ENCODE measurements at places on chromosomes 16 and 17. TPM values are rescaled to one million over a fixed set of nuclear protein-coding genes. Genes with fewer than 3 reads are reported as not detected.

GRCh38 chr16:4081047-4081446 is 35.2 kb downstream of the ADCY9 start:
- DNase-seq: no peak

DNA sequence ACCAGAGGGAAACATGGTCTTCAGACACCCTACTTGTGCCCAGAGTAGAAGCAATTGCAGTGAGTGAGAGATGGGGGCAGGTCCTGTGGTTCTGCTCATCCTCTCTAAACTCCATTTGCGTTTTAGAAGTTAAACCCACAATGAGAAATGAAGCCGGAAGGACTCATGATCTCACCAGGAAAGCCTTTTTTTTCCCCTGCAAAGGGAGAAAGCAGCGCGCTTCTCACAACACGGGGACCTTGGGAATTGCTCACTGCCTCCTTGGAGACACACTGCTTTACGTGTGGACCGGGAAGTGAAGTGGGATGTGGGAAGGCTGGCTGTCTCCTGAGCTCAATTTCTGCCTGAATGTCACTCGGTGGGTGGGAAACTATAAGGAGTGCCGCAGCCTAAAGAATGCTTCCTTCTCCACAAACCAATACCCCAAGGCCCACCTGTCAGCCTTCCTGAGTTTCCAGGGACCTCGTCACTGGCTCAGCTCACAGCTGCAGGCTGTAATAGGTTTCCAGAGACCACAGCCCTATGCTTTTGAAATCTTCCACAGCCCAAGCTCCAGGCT is 365.4 kb downstream of the XYLT1 start:
- DNase-seq: no peak

Gene CFAP97D1
- not detected for total RNA-seq

DNA sequence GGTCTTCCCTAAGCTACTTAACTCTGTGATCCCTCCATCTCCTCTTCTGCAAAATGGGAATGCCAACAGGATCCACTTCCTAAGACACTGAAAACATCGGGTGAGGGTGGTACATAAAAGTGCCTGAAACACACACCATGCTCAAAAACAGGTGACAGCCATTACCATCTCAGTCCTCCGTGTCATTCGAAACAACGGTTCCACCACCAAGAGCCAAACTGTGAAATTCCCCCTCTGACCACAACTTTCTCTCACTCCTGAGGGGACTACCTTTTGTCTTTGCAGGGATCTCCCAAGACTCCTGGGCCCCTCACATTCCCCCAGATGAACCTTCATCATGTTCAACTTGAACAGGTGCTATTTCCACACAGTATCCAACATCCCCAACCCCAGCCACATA is 37.0 kb downstream of the NUBP1 start:
- DNase-seq: no peak

DNA sequence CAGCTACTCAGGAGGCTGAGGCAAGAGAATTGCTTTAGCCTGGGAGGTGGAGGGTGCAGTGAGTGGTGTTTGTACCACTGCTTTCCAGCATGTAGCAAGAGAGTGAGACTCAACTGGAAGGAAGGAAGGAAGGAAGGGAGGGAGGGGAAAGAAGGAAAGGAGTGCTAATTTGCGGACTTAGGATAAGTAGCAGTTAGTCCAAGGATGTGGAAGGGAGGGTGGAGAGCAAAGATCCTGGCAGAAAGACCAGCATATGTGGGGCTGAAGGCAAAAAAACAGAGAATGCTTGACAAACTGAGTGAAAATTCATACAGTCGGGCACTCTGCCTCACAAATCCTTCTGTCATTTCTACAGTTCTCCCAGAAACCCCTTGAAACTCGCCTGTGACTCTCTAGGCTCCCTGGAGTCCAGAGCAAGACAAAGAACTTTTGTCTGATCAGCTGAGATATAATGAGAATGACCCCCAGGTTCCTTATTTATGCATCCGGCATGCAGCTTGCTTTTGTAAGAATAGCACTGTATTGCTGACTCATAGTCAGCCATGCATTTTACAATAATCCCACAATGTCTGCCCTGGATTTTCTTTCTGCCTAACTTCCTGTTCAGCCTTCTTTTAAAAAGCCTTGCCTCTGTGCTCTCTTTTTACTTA is 31.5 kb downstream of the CDK5RAP3 start:
- no peak for DNase-seq

DNA sequence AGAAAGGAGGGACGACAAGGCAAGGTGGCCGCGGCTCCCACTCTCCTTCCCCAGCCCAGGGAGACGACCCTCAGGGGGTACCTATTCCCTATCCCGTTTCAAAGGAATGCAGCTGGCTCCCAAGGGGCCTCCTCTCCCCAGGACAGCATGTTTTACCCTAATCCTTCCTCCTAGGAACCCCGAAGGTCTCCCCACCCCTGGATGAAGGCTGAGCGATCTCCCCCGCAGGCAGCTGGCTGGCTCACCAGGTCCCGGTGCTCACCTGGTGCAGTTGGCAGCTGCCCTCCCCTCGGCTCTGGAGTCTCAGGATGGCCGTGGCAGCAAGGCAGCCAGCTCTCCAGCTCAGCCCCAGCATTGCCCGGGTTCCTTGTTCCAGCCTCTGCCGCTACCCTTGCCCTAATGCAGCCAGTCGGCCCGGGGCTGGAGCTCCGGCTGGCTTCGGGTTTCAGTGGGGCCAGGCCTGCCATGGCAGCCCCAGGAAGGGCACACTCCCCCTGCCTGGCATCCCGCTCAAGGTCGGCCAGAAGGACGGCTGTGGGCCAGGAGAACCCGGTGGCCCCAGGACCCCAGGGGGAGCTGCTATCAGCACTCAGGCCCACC is 4.6 kb downstream of the CLUH start:
- DNase-seq: no peak

- no peak for DNase-seq
These were observed 9.5 kb upstream of the TCF25 start for GRCh38 chr16:89863741-89864526.

DNA sequence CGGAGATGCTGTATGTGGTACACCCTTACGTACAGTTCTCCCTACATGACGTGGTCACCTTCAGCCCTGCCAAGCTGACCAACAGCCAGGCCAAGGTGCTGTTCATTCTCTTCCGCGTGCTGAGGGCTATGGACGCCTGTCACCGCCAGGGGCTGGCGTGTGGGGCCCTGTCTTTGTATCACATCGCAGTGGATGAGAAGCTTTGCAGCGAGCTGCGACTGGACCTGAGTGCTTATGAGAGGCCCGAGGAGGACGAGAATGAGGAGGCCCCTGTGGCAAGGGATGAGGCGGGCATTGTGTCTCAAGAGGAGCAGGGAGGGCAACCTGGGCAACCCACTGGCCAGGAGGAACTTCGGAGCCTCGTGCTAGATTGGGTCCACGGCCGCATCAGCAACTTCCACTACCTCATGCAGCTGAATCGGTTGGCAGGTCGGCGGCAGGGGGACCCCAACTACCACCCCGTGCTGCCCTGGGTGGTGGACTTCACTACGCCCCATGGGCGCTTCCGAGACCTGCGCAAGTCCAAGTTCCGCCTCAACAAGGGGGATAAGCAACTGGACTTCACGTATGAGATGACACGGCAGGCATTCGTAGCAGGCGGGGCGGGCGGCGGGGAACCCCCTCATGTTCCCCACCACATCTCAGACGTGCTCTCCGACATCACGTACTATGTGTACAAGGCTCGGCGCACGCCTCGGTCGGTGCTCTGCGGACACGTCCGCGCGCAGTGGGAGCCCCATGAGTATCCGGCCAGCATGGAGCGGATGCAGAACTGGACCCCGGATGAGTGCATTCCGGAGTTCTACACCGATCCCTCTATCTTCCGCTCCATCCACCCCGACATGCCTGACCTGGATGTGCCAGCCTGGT is 1.4 kb downstream of the WDR81 start:
- DNase-seq: no peak

Gene GP1BA
- 0.15 TPM for total RNA-seq

Gene DRC3
- total RNA-seq: 3.6 TPM

Gene ZNF423
- 0.49 TPM for total RNA-seq

- no peak for DNase-seq
These were observed 7.3 kb upstream of the TRPV2 start for GRCh38 chr17:16407911-16408588.

- DNase-seq: no peak
These were observed 86.7 kb downstream of the TIMM22 start for GRCh38 chr17:1083451-1084187.

GRCh38 chr16:50407351-50407750 is 38.6 kb upstream of the BRD7 start:
- DNase-seq: no peak

Gene PMP22
- total RNA-seq: 6.0 TPM

DNA sequence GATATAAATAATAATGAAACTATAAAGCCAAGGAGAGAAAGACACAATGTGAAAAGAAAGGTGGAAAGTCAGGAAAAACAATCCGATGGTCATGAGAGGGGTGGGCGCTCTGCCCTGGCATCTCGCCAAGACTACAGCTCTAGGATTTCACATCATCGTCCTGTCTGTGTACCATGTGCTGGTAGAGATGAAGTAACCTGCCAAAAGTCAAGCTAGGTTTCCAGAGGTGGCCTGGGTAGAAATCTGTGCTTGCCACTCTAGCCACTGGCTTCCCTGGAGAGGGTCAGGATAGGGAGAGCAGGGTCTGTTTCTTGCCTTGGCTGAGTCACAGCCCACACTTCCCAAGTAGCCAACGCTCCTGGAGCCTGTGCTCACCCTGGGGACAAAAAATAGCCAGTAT is 31.0 kb upstream of the TRAP1 start:
- no peak for DNase-seq

- no peak for DNase-seq
These were observed 122.6 kb upstream of the MED13 start for GRCh38 chr17:62187681-62188080.

DNA sequence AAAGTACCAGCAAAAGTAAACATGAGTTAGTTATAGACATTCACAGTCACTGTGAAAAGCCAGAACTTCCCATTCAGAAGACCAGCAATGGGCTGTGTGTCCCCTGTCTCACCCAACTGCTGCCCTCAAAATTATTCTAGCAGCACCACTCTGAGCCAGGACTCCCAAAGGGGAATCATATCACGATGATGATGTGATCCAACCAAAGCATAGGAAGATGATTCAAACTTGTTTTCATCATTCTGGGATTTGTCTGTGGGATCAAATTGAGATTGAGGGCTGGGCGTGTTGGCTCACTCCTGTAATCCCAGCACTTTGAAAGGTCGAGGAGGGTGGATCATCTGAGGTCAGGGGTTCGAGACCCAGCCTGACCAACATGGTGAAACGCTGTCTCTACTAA is 6.4 kb upstream of the NAT9 start:
- no peak for DNase-seq

DNA sequence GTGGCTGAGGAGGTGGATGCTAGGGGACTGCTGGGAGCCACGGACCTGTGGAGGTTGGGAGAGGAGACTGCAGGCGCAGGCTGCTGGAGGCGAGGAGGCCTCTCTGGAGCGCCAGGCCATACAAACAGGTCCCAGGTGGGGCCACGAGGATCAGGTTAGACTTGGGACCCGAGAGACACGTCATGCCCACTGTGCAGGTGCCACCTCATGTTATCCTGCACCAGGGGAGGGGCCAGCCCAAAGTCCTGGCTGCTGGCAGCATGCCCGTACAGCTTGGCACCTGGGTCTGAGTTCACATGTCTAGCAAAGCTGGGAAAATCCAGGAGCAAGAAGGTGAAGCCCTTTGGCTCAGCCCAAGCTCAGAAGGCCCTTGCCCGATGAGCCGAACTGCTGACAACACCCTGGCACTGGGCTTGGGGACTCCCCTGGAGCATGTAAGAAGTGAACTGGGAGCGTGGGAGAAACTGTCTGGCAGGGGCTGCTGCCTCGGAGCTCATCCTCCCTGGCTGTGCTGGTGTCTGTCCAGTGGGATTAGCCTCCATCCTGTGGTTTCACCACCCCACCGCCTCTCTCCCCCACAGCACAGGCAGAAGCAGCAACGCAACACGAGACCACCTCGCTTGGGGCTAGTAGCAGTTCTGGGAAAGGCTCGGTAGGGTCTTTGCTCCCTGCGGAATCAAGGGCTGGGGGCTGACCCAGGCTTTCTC is 5.3 kb downstream of the ARHGDIA start:
- DNase-seq: no peak

DNA sequence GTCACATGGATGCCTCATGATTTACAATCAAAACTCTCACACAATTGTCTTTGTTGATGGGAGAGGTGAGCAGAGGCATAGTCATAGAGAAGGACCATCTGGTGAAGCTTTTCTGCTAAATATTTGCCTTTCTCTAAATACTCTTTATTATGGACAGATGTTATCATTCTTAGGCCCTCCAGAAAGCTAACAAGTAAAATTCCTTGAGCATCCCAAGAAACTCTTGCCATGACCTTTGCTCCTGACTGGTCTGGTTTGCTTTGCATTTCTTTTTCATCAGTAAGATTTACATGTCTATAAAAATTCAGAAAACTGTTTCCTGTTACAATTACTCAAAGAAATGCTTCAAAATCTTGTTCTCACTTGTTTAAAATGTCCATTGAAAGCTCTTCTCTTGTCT is 1336.6 kb upstream of the CDH8 start:
- DNase-seq: no peak

DNA sequence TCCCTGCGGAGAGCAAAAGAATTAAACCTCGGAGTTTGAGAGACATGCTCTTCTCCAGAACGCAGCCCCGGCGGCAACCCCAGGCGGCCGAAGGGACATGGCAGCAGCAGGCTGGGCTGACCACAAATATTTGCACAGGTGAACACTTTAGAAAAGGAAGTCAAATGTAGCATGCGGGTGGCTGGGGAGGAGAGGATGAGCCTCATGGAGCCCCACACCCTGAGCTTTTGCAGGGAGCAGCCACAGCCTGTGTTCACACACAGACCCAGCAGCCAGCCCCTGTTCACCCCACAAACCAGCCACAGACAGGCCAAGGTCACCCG is 17.8 kb downstream of the HS3ST6 start:
- no peak for DNase-seq

- DNase-seq: no peak
These were observed 59.0 kb downstream of the KPNA2 start for GRCh38 chr17:68094481-68095078.

Gene VTN
- total RNA-seq: 2.3 TPM

DNA sequence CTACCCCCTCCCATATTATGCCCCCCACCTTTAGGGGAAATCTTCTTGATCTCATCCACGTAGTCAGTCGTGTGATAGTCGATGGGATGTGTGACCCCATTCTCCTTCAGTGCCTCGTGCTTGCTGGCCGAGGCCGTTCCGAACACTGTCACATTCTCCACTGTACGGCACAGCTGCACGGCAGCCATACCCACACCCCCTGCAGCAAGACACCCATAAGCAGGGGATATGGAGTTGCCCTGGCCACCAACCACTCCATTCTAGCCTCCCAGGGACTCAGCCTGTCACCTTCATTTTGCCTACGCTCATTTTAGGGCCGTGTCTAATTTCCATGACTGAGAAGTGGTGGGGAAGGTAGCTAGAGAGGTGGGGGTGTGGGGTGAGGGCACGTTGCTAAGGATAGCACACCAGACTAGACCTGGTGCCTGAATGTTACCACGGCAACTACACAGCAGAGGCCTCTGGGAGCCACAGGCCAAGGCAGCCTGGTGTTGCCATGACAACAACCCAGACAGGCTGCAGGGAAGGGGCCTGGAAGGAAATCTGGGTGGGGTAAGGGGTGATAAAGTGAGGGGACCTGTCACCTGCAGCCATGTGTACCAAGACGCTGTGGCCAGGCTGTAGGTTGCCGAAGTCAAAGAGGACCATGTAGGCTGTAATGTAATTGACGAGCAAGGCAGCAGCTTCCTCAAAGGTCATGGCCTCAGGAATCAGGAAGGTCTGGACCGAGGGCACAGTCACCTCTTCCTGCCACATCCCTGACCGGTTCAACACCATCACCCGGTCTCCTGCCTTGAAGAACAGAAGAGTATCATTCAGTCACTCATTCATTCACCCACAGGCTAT is 4.0 kb downstream of the VAT1 start:
- DNase-seq: no peak

GRCh38 chr17:75950421-75950820 is 9.6 kb upstream of the FBF1 start:
- DNase-seq: no peak

Gene KRTAP17-1
- total RNA-seq: not detected

Gene NLRC3
- total RNA-seq: 0.26 TPM

Gene CLDN6
- 1.2 TPM for total RNA-seq
